Mucosa of gallbladder (tissue), 1 donor: ENCODE measurements at places on chromosomes 5 and 9.

- DNase-seq, result no peak
Measured at GRCh38 chr5:534743-535671, 10.8 kb upstream of the SLC9A3 start.

DNA sequence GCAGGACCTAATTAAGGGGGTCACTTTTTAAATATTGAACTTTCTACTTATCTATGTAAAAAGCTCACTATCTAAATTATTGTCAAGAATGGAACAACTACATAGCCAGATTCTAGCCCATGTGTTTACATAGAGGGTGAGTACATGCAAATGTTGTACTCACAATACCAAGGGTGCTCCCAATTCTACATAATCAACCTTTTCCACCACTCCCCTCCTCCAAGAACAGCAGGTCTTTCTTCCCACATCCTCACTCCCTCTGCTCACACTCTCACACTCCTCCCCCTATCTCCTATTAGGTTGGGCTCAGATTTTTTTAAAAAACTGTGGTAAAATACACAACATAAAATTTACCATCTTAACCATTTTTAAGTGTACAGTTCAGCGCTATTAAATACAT, 325.4 kb downstream of the ARL15 start:
- no peak for DNase-seq

DNA sequence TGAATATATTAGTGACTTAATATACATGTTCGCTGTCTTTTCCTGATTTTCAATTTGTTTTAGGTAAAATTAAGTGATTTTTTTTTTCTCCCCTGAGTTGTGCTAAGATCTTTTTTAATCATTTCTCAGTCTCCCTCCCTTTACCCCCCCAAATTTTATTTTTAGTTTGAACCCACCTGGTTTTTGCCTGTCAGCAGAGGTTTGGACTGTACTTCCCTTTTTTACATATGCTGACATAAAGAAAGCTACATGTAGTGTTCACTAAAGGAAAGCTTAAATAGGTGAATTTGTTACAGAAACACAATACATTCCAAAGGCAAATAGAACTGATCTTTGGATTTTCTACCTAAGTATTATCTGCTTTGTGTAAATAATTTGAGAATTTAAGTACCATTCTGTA, 82.2 kb downstream of the IPO11 start:
- no peak for DNase-seq

GRCh38 chr5:50564558-50564957, 101.9 kb upstream of the PARP8 start:
- DNase-seq, result no peak

DNA sequence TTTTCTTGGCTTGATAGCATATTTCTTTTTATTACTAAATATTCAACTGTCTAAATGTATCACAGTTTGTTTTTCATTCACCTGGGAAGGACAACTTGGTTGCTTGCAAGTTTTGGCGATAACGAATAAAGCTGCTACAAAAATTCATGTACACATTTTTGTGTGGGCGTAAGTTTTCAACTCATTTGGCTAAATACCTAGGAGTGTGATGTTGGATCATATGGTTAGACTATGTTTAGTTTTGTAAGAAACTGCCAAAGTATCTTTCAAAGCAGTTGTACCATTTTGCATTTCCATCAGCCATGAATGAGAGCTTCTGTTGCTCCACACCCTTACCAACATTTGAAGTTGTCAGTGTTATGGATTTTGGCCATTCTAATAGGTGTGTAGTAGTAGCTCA, 428.0 kb downstream of the ACTL7B start:
- DNase-seq, result no peak

- DNase-seq, result no peak
Measured at GRCh38 chr5:105501315-105501714, 1938.7 kb upstream of the NUDT12 start.

DNA sequence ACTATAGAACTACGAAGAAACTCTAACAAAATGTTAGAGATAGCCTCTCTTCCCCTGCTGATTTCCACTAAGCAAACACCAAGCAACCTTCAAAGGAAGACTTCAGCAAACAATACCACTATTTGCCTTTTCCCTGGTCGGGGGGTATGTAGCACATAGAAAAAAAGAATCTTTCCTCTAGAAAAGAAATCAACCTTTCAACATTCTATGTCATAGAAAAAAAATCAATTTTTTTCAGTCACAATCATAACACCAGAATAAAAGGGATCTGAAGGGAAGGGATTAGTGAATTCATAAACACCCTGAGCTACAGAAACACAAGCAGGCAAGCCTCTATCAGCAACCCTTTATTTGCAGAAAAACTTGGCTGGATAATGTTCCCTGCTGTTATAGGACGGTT, 15.3 kb downstream of the ABCA1 start:
- no peak for DNase-seq

DNA sequence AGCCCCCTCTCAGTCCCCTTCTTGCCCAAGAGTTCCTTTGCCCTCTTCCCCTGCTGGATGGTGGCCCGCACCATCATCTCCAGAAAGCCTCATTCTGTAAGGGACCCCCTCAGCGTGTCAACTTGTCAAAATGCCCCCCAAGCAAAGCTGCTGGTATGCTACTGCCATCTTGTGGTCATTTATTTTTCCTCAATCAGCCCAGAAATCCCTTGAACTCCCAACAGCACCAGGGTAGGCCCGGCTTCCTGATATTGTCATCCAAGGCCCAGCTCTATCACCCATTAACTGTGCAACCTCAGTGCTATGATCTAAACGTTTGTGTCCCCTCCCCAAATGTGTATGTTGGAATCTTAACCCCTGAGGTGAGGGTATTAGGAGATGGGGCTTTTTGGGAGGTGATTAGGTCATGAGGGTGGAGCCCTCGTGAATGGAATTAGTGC, 53.2 kb upstream of the FBXW11 start:
- DNase-seq, result no peak

GRCh38 chr5:108730617-108731340, 16.9 kb upstream of the FER start:
- DNase-seq, result no peak

GRCh38 chr9:77750284-77750683, 102.2 kb upstream of the GNA14 start:
- DNase-seq, result no peak

DNA sequence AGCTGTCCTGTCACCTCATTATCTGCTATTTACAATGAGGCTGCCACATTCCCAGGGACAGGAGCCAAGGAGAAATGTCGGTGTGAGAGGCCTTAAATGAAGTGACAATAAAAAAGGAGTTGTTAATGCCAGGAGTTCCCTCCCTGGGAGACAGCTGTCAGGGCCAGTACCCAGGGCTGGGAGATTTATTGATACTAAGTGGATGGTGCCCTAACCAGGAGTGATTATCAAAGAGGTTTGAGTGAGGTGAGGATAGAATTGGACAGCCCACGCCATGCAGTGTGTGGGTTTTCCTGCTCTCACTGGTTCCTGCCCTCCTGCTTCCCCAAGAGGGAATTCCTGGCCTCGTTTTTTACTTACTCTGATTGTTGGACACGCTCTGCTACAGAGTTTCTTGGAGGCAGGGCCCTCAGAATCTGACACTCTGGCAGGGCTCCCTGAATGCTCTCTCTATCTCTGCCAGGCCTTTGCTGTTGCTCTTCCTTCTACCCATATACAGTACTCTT, 150.8 kb downstream of the GRIA1 start:
- no peak for DNase-seq

DNA sequence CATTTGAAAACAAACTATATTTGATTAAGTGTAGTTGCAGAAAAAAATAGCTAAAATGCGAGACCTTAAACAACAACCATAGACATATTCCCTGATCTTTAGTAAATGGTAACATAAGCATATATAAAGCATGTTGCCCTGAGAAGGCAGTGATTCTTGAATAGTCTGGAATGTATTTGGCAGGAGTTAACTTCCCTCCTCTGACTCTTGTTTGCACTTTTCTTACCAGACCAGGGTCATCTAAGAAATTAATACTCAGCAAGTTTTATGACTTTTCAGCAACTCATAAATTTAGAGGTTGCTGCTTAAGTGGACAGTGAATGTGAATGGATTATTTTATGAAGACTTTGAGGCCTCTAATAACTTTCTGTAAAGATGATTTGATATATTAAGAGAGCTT, 55.3 kb upstream of the NUDT12 start:
- DNase-seq, result no peak

- no peak for DNase-seq
Measured at GRCh38 chr9:96782235-96782634, 4.3 kb upstream of the ZNF510 start.

- DNase-seq, result no peak
Measured at GRCh38 chr9:107883496-107884124, 394.0 kb upstream of the KLF4 start.

DNA sequence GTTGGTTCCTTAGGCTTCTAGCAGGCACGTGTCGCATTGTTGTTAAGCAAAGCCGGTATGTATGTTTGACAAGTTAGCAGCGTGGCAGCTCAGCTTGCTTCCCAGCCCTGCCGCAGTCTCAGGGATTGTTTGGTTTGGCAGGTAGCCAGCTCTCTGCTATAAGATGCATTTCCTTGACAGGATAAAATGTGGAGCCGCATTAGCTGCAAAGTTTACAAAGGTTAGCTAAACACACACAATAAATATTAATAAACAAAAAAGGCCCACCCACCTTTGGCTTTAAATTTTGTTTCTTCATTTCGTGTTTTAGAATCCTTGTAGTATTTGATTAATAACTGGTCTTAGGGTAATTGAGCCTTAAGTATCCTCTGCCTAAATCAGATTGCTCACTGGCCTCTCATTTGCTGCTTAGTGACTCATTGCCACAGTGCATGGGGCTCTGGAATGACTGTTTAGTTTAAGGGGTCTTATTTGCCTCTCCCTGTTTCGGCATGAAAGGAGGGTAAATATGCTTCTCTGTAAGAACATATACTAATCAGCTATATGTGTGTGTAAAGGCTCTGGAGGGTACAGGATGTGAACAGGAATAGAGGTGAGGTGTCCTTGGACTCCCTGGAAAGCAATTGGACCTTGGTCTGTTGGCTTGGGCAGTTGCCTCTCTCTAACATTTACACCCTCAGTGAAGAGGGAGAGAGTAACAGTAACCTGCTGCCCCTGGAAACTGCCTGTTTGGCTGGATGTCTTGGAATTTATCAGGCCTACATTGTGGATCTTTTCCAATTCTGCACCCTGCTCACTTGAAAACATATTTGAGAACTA, 122.0 kb downstream of the GDNF start:
- peak; percentile 82 for DNase-seq

- DNase-seq, result no peak
Measured at GRCh38 chr5:155512329-155512728, 498.8 kb downstream of the KIF4B start.

DNA sequence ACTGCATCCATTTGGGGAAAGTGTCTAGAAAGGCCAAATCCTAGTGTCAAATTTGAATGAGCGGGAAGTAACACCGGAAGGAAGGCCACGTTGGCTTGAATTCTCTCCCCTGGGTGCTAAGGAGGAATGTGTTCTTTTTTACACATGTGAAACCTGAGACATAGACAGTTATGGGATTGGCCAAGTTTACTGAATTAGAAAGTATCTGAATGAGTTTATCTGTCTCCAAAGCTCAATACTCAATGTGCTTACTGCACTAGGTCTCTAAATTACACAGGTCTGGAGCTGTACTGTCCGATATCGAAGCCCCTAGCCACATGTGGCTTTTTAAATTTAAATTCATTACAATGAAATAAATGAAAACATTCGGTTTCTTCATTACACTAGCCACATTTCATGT, 6.0 kb downstream of the DMRT1 start:
- DNase-seq, result no peak

- DNase-seq, result peak; percentile 86
Measured at GRCh38 chr5:136087961-136088871, 44.4 kb upstream of the SMAD5 start.

DNA sequence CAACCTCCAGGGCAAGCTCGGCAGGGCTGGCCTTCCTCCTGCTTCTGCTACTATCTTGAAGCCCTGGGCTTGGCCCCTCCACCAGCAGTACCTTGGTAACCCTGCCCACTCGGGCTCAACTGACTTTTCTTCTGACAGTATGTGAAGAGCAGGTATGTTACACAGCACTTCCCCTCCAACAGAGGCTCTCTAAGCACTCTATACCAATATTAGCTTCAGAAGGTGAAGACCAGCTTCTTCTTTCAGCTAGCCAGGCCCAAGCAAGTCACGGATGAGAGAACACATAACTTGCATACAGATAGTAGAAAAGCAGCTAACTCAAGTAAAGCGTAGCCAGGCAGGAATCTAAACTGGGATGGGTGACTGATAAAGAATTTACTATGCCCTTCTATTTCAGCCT, 64.3 kb downstream of the FEM1C start:
- no peak for DNase-seq

DNA sequence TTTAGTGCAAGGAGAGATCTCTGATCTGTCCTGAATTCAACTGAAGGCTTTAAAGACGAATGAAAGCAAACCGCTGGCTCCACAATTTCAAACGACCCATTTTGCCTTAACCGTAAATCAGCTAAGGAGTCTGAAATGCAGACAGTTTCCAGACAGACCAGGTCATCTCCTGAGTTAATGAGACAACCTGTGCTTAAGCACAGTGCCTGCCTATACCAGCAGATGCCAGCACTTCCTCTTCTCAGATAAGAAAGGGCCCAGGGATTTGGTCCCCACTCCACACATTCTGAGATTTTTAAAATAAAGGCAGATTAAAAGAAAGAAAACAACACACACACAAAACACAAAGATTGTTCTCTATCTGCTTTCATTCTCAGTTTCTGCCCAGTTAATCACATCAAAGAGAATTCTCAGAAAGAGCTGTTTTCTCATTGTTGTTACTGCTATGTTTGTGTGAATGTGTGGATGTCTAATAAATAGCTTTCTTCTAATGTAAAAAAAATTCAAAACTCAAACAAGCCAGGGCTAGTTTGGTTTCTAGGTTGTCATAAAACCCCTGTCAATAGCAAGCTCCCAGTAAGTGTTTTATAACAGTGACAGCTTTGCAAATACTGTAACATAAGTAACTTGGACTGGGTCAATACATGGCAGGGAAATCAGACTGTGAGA, 157.7 kb upstream of the SLC24A2 start:
- no peak for DNase-seq

- DNase-seq, result no peak
Measured at GRCh38 chr9:108567571-108567970, 288.2 kb downstream of the ACTL7B start.

- DNase-seq, result no peak
Measured at GRCh38 chr9:115794921-115795475, 358.6 kb upstream of the PAPPA start.

DNA sequence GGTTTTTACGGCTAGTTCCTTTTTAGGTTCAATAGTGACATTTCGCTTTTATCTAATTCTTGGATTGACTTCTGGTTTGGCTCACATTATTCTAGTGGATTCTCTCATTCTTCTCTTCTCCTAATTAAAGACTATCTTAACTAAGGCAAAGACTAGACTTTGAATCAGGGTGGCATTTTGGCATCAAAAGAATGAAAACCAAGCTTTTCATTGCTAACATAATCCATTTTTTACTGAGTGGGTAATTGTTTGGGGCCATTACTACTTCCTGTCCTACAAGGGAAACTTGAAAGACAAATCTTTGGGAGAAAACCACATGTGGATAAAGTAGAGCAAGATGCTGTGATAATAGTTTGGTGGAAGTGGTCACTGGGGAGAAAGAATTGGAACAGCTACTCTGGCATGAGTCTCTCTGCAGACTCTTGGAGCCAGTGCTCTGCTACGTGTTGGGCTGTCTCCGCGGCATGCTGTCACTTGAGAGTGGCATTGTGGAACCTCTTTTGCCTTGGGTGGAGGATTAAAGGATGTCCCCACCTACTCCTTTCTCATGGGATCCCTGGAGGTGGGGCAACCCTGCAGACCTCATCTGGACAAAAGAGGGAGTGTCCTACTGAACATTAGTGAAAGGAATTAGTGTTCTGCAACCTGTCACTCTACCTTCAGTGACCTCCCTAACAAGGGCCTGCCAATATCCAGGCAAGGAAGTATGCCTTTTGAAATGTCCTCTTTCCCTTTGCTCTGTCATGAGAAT, 280.4 kb downstream of the PSAT1 start:
- no peak for DNase-seq

GRCh38 chr9:129430940-129431643, 189.8 kb downstream of the C9orf50 start:
- DNase-seq, result no peak
